ENCODE measurements at places on chromosomes 3 and 15.

- DNase-seq = no peak
These were observed 257.9 kb upstream of the ALCAM start for GRCh38 chr3:105108823-105109222.

DNA sequence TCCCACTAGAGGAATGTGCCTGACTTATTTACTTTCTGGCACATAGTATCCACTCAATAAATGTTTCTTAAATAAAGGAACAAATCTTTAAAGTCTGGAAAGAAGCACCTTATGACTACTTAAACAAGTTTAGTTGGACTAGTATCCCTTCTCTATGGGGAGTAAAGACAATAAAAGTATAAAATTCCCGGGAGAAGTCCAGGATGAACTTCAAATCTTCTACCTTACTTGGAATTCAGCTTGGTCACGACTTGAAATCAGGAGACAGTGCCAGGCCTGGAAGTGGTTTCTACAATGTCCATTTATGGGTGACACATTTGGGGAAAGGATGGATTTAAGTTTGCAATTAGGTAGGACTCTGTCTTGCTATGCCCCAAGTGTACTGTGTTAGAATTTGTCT lies 196.5 kb downstream of the NR1D2 start:
- no peak for DNase-seq

GRCh38 chr3:179163503-179163902 lies 15.3 kb downstream of the PIK3CA start:
- no peak for DNase-seq

- no peak for DNase-seq
These were observed 12.7 kb downstream of the OXTR start for GRCh38 chr3:8756671-8757070.

- no peak for DNase-seq
These were observed 19.9 kb downstream of the SLC6A6 start for GRCh38 chr3:14422016-14422963.

GRCh38 chr15:66142285-66142684 lies 111.3 kb downstream of the MEGF11 start:
- DNase-seq = no peak

DNA sequence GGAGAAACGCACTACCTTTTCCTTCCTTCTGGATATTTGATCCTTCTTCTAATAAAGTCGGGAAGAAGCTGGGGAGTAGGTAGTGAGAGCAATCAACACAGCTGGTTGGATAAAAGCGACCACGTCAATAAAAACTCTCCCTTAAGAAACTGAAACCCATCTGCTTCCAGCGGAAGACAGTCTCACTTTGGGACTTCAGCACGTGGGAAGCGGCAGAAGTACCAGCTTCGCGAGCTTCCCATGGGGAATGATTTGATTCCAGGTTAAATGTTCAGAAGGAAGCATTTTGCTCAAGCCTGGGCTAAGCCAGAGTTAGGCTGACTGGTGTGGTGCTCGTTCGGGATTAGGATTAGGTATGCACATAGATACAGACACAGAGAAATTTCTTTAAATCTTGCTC lies 262.3 kb upstream of the LYSMD4 start:
- DNase-seq = no peak

All from suppressor macrophage (primary cell).